Activated T-helper 17 cell treated with anti-CD3 and anti-CD28 coated beads, Interleukin-2, amount 50 U/mL, for 72 hours (primary cell): ENCODE measurements at places on chromosomes 7 and 10. TPM values are rescaled to one million over a fixed set of nuclear protein-coding genes. Genes with fewer than 3 reads are reported as not detected.

GRCh38 chr10:35194906-35195305 is 68.3 kb downstream of the CREM start:
- ATAC-seq = peak; percentile 31

GRCh38 chr10:132743925-132744490 is 41.9 kb downstream of the NKX6-2 start:
- no peak for ATAC-seq

DNA sequence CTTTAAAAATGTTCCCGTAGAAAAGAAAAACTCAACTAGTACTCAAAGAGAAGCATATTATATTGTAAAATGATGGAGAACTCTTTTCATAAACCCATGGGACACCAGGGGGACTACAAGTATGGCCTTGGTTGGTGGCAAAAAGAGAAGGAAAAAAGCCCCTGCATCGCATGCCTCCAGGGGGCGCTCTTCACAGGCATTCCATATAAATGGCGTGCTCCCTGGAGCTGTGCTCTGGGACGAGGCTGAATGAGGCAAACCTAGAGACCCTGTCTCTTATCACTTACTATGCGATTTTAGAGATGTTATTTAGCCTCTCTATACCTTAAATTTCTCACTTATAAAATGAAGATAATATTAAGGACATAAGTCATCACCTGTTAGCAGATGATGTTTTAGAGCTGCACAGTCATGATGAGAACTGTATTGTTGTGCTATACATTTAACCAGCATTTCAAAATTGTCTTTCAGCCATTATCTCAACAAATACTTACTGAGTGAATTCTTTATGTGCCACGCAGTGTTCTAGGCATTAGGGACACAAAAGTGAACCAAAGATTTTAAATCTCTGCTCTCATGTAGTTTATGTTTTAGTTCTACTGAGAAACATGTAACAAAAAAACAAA is 105.8 kb downstream of the ARHGAP21 start:
- ATAC-seq = peak; percentile 52

GRCh38 chr7:134014935-134015334 is 112.2 kb upstream of the LRGUK start:
- ATAC-seq = no peak

GRCh38 chr10:6700066-6700465 is 120.0 kb upstream of the PRKCQ start:
- no peak for ATAC-seq

GRCh38 chr10:109961174-109962001 is 38.1 kb upstream of the XPNPEP1 start:
- ATAC-seq = no peak

- no peak for ATAC-seq
Measured at GRCh38 chr10:123974406-123974805, 82.8 kb upstream of the CPXM2 start.

DNA sequence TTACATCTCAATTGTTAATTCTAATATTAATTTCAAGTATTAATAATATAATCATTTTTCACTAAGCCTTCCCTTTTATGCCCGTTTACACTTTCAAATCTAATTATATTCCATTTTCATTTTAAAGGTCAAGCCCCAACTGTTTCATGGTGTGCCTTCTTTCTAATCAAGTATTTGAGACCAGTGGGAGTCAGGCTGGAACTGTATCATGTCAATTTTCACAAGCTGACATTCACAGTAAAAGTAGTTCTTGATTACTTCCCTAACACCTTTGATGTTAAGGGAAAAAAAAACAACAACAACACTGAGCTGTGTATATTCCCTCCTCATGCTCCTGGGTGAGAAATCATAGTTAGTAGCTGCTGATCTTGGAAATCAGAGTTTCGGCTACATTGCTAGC is 38.1 kb downstream of the SFTPD start:
- ATAC-seq = no peak

DNA sequence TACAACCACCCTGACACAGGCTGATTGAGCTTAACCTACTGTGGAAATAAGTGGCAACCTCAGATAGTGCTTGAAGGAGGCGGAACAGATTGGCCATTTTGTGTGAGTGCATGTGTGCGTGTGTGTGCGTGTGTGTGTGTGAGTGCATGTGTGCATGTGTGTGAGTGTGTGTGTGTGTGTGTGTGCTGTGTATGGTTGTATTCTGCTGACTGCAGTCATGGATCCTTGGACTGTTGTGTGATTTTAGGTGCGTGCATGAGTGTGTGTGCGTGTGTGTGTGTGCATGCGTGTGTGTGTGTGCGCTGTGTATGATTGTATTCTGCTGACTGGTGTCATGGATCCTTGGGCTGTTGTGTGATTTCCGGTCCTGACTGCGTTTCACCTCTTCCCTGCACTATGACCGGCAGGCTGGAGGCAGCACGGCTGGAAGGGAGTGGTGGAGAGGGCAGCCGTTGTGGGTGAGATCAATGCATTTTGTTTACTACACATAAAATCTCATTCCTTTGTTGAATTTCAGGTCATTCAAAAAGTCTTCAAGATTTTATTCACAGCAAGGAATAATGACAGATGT is 6.3 kb downstream of the IQCE start:
- no peak for ATAC-seq

DNA sequence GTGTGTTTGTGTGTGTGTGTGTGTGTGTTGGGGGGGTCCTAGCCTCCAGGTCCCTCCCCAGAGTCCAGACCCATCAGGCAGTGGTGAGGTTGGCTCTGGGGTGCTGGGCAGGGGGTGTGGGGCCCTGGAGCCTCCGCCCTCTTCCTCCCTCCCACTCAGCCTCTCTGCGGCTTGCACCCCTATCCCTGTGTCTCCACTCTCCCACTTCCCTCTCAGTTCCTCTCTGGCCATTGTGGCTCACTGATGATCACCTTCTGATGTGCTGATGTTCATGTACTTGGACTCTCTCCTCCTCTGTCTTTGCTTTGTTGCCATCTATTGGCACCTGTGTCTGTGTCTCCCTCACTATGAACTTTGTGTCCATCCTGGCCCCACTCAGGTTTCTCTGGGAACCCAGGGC is 298.7 kb downstream of the ZEB1 start:
- ATAC-seq = no peak

Gene CYP3A4
- total RNA-seq = not detected

Gene ADGRA1
- total RNA-seq = not detected

Gene SP8
- total RNA-seq = not detected

Gene STAG3
- total RNA-seq = 7.8 TPM

Gene WIPF3
- not detected for total RNA-seq

Gene HMX3
- not detected for total RNA-seq

Gene ANXA8L1
- not detected for total RNA-seq

Gene ETV1
- 1.7 TPM for total RNA-seq
